ENCODE measurements at places on chromosomes 1 and 21.

DNA sequence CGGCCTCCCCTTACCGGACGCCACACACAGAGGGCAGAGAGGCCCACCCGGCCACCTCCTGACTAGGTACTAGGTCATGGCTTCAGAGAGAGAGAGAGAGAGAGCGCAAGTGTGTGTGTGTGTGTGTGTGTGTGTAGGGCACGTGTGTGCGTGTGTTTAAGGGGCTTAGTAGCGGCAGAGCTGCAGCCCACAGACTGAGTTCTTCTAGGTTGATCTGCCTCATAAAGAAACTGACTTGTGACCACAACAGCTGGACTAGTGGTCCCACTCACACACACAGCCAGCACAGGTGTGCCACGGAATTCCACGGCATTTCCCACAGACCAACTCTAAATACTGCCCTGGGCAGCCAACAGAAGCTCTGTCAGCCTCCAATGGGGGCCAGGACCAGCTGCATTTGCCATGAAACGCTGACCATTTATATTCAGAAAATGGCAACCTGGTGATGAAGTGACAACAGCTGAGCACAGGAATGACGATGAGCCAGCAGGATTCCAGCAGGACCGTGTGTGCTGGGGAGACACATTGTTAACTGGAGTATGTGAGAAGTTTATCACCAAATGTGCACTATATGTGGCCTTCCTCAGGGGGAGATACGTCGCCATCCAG is 38.8 kb upstream of the GPR153 start:
- DNase-seq, result no peak

DNA sequence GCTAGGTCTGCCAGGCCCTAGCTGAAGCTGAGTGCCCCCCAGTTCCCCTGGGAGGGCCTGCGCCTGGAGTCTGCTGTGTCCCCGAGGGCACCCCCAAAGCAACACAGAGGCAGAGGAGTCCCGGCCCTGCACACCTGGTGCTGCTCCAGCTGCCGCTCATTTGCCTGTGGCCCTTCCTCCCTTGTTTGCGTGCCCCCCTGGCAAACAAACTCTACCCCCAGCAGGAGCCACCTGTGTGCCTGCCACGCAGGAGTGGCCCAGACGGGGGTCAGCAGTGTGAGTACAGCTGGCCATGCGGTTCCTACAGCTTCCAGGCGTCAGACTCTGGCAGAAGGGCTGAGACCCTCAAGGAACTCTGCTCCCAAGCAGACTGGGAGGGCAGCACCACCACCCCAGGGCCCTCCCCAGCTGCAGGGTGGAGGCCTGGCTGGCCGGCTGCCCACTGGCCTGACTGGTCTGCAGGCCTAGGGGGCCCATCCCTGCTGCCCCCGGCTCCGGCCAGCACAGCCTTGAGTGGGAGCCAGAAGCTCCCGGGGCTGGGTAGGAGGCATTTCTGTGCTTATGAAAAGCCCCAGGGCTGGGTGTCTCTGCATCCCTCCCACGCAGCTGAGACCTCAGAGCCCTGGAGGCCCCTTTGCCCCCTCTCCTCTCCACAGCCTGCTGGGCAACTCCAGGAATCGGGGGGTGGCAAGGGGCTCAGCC is 563 bp upstream of the TAS1R3 start:
- no peak for DNase-seq

DNA sequence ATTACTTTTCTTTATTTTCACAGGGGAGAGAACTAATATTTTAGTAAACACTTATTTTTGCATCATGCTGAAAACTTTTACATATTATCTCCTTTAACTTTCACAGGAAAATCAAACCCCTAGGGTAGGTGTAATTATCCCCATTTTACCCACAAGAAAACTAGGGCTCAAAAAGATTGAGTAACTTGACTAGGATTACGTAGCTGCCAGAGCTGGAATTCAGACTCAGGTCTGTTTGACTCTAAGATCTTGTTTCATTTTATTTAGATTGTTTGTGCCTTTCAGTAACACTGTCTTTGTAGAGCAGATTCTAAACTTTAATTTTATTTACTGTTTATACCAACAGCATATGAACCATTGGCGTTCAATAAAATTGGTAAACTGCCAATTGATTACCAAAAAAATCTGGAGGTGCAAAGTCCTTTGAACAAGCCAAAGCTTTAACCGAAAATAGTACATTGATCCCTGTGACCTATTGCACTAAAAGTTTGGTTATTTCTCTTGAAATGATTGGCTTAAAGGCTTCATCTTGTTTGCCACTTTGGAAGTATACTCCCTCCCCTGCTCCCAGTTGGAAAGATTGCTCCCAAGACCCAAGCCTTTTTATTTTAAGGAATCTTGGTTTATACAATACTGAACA is 71.0 kb upstream of the WDR26 start:
- no peak for DNase-seq

- no peak for DNase-seq
These were observed 394.2 kb downstream of the VAV3 start for GRCh38 chr1:107570768-107571167.

DNA sequence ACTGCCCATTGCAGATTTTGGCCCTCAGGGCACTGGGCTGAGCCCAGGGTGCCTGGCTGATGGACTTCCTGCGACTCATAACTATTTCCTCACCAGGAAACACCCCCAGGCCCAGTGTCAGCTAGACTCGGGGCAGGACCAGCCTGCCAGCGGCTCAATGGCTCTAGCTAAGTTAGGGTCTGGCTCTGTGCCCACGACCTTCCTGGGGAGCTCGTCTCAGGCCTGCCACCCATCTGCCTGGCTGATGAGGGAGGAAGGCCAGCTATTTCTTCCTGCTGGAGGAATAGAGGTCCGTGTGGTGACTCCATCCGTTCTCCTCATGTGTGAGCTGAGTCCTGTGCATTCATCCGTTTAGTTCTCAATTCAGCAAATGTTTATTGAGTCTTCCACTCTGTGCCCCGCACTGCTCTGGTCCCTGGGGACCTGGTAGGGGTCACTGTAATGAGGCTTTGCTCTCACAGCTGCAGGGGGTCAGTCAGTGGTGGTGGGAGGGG is 44.5 kb downstream of the KIRREL1 start:
- no peak for DNase-seq

- DNase-seq, result no peak
These were observed 736.9 kb upstream of the ADAMTS5 start for GRCh38 chr21:27703791-27704190.

DNA sequence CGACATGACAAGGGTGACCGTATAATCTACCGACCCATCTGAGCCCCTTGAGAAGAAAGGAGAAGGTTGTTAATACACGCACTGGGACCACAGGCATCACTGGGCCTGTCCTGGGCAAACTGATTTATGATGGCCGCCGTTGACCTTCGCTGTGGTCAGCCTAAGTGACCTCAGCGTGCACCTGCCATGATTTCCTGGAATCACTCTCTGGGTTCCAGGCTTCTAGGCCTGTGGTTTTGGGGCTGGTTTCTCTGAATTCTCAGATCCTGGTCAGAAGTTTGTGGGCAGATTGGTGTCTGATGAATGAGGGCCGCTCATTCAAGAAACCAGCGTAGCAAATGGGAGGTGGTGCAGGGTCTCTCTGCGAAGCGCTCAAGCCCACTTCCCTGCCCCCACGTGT is 64.0 kb downstream of the SIK1 start:
- peak; percentile 19 for DNase-seq

All from CD4-positive, alpha-beta T cell treated with Interleukin-1 beta for 1 hour (primary cell).